ENCODE measurements at places on chromosomes 5 and 9.

GRCh38 chr9:116369706-116370105, 216.1 kb downstream of the PAPPA start:
- DNase-seq: no peak

DNA sequence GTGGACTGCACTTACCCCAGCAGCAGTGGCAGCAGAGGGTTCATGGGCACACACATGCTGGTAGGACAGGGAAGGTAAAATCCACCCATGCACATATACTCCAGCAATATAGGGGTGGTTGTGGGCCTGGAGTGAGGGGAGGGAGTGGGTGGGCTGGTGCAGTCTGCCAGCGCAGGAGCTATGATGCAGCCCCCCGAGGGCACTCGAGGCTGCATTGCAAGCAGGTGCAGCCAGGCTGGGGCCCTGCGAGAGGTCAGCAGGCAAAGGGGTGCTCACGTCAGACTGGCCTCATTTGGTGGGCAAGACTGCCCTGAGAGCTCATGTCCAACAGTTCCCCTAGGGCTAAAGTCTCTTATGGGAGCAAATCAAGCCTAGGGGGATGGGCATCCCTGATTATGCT, 32.4 kb upstream of the PCDHA1 start:
- no peak for DNase-seq

GRCh38 chr9:37239224-37239859, 119.0 kb downstream of the ZCCHC7 start:
- DNase-seq: no peak

DNA sequence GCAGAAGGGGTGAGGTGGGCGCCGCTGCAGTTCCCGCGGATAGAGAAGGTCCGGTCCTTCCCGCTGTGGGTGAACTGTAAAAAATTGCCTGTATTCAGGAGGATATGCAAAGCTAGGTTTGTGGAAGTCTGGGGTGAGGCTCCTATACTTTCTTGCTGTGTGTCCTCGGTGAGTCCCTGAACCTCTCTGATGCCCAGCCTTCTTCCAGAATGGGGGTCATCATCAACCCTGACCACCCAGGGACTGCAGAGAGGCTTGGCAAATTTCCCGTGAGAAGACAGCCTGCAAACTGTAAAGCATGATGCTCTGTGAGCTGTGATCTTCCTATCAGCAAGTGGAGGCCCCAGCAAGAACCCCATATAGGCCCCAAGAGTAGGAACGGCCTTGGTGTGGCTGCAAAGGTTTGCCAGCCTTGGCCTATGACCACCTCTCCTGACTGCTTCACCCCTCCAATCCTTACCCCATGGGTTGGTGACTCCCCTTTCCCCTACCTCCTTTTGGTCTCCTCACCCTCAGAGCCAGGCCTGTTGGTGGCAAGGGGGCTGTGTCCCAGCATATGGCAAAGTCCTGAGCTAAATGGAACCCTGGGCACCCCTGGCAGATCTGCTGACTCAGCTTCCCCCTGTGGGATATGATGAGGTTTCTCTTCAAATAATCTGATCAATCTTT, 760 bp downstream of the ALDH1B1 start:
- DNase-seq: peak; percentile 62

GRCh38 chr9:107693625-107694326, 204.2 kb upstream of the KLF4 start:
- DNase-seq: no peak

GRCh38 chr9:129624947-129625346, 1.0 kb upstream of the NTMT1 start:
- peak; percentile 81 for DNase-seq

- DNase-seq: no peak
Measured at GRCh38 chr5:77771452-77771851, 4.7 kb downstream of the TBCA start.

GRCh38 chr5:113378081-113378480, 56.7 kb downstream of the TSSK1B start:
- peak; percentile 75 for DNase-seq

DNA sequence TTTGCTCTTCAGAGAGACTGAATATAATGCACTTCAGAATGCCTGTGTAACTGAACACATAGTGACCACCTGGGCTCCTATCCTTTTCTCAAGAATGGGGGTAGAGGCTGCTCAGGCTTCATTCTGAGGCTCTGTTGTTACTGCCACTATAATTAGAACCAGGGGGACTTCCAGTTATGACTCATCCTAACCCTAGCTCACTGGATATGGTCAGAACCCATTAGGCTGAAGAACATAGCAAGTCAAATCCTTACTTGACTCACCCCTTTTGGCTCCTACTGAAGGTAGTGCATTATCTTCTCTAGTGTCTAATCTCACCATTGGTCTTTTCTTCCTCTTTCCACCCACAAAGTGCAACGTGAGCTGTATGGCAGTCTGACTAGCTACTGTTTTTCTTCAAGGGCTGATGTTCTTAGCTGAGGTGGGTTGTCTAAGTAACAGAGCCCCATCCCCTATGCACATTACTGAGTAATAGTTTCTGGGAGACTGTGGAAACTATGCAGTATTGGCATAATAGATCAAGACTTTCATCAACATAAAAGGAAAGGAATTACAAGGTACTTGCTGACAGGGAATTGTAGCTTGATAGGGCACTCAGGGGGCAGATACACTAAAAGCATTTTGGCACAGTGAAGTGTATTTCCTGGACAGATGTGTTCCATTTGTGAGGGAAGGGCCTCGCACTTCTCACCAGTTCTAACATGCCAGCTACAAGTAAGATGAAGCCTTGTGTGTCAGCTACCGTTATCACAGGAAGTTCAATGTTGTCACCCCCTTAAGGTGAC, 431.0 kb upstream of the MEF2C start:
- DNase-seq: peak; percentile 58

DNA sequence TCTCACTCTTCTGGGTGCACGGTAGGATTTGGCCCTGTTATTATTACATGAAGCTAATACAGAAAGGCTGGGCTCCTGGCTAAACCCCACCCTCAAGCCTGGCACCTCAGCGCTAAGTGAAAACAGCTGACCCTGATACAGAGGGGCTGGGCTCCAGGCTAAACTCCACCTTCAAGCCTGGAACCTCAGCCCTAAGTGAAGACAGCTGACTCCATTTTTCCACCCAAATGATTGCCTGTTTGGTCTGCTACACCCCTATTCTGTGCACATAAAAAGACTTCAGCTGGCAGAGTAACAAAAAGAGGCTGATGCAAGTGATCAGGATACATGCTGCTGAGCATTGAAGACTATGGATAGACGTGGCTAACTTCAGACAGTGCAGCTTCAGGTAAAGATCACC, 148.4 kb upstream of the CLINT1 start:
- no peak for DNase-seq

GRCh38 chr9:116990592-116990991, 303.5 kb downstream of the TRIM32 start:
- DNase-seq: no peak

GRCh38 chr9:128113526-128114325, 13.8 kb downstream of the PTGES2 start:
- no peak for DNase-seq

DNA sequence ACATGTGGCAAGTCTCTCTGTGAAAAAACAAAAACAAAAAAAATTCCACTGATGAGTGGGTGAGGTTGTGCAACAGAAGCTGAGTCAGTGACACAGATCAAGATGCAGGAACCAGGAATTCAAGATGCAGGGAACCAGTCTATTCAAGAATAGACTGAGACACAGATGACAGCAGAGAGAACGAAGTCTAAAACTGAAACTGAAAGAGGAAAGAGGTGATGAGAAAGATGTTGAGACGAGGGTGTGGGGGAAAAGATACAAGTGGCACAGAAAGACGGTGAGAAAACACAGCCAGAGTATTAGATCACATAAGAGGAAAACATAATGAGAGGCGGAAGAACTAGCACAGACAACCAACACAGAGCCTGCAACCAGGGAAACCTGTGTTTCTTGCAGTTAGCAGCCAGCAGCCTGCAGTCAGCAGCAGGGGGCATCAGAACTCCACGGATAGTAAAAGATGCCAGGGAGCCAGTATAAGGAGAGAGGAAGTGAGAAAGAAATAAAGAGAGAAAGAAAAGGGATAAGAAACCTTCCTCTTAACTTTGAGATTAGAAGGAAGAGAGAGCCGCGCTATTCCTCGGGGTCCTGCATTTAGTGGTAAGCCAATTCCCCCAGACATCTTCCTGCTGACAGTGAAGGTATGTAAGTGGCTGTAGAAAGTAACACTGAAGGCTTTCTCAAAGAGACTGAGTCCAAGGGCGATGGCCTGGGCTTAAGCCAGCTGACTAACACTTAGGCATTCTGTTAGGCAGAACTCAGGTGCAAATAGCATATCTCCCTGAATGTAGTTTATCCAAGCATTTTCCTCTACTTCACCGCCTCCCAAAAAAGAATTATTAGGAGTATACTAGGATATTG, 79.0 kb downstream of the TLR4 start:
- peak; percentile 89 for DNase-seq

GRCh38 chr9:37801287-37801850, 772 bp downstream of the DCAF10 start:
- DNase-seq: no peak

- no peak for DNase-seq
Measured at GRCh38 chr5:83987513-83988292, 267.0 kb upstream of the HAPLN1 start.

DNA sequence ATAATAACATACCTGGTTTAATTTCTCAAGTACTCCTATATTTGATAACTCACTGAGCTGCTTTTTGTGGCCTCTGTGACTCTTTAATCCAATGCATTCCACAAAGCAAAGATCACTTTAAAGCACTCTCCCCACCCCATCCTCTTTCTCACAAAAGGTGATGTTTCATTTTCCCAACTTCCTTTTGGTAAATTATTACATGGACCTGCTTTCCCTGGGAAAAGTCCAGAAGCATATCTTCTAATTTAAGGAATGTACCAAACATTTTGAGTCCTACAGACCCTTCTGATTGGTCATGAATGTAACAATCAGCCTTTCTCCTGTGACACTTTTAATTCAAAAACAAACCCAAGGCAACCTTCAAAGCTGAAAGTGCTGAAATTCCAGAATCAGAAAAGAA, 71.1 kb downstream of the MLLT3 start:
- no peak for DNase-seq

DNA sequence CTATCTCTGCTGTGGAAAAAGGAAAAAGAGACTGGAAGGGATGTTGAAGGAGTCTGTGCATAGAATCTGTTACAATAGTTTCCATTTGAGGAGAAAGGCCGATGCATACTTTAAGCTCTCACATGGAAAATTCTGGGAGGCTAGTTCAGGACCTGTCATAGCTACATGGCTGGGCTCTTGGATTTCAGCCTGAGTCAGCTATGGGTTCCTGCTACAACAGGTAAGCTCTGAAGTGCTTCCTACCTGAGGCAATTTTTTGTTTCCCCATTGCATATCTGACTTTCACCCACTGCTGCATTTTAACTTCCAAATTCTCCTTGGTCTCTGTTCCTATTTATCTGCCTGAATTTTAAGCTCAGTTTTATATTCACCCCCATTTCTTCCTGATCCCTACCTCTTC, 310.7 kb downstream of the RAB3C start:
- DNase-seq: no peak

DNA sequence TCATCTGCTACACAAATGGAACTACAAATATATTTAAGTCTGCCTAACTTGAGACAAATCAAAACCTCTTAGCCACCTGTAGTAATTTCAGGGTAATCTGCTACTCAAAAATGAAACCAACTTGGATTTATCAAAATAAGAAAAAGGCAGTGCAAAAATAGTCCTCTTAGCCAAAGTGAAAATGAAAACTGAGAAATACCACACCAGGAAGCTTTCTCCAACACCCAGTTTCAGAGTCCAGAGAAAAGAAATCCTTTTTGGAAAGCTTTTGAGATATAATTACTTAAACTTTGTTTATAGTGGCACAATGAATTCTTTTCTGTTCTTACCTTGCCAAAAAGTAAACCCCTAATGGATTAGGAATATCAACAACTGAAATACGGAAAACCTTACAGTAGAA, 990.4 kb downstream of the EFNA5 start:
- no peak for DNase-seq

GRCh38 chr5:116892993-116893392, 318.4 kb upstream of the SEMA6A start:
- no peak for DNase-seq

- no peak for DNase-seq
Measured at GRCh38 chr9:336039-336438, 121.4 kb downstream of the DOCK8 start.

DNA sequence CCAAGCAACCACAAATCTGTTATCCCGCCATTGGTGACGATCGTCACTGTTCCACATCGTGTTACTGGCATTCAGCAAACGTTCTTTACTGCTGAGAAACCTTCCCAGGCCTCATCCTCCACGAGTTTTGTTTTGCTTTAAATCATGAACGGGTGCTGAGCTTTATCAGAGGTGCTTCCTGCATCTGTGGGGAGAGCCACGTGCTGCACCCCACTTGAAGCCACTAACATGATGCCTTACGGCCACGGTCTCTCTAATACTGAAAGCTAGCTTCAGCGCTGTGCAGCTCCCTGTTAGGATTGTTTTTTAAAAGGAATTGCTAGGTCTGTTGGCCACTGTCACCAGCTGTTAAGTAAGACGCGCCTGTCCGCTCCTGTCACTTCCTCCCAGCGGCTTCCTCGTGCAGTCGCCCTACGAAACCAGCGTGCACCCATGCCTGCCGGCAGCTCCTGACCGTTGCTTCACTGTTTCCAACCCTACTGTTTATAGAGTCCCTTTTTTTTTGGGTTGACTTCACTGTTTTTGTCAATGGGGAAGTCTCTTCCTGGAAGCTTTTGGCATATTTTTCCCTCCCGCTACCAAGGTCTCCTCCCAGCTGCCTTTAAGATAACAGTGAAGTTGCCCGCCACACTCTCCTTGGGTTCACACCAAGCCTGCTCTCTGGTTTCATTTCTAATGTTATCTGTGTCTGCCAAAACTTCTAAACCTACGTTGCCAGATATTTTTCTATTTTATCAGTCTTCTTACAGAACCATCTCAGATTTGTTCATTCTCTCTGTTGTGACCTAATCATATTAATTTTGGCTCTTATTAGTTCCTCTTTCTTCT, 20.3 kb downstream of the LPCAT1 start:
- no peak for DNase-seq

DNA sequence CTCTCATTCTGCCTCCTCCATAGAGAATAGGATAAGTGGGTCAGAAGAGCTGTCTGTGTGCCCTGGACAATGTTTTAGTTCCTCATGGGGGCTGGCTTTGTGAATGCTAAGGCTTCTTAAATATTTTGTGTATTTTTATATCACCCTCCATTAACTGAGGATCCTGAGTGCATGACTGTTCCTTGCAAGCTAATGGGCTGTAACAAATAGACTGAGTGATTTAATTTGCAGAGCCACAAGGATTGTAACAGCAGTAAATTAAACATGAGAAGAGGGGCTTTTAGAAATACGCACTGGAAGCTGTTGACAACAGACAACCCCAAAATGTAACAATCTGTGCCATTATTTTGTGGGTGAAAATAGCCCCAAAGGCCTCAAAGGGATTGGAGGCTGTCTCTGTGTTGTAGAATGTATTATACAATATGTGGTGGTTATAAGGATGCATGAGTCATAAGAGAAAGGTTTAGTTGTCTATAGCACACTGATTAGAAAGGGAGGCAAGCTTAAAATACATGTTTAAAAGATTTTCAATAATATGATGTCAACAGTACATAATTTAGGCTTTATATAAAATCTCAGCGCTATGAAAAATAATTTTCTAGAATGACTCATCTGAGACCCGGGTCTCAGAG, 152.7 kb upstream of the ACTBL2 start:
- DNase-seq: no peak

GRCh38 chr5:3943859-3944258, 348.2 kb downstream of the IRX1 start:
- no peak for DNase-seq

GRCh38 chr5:41264019-41264418, 50.7 kb upstream of the C6 start:
- no peak for DNase-seq

GRCh38 chr5:64958757-64959391, 190.1 kb downstream of the CWC27 start:
- no peak for DNase-seq

Measured in activated CD4-positive, alpha-beta T cell treated with anti-CD3 and anti-CD28 coated beads, Interleukin-2, amount 10 ng/mL, durations not matched to agents 24 days and 14 days (primary cell).